ENCODE measurements at places on chromosomes 4 and X.

- DNase-seq, result no peak
Observed at GRCh38 chrX:13899607-13900006, 82.7 kb upstream of the GPM6B start.

DNA sequence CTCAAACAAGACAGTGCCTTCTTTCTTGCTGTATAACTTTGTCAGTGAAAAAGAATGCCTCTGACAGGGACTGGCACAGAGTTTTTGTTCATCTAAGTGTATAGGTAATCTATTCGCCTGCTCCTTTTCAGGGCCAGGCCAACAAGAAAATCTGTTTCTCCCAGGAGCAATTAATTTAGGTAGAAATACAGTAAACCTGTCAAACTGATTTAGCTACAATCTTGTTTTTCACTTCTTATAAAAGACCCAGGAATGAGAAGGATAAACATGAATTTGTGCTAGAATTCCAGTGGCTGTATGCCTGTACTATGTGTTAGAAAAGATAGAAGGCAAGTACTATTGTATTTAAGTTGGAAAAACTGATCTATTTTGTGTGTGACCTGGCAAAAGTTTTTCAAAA, 6.1 kb downstream of the TMA16 start:
- no peak for DNase-seq

GRCh38 chr4:79661196-79661595, 253.2 kb upstream of the GK2 start:
- no peak for DNase-seq

DNA sequence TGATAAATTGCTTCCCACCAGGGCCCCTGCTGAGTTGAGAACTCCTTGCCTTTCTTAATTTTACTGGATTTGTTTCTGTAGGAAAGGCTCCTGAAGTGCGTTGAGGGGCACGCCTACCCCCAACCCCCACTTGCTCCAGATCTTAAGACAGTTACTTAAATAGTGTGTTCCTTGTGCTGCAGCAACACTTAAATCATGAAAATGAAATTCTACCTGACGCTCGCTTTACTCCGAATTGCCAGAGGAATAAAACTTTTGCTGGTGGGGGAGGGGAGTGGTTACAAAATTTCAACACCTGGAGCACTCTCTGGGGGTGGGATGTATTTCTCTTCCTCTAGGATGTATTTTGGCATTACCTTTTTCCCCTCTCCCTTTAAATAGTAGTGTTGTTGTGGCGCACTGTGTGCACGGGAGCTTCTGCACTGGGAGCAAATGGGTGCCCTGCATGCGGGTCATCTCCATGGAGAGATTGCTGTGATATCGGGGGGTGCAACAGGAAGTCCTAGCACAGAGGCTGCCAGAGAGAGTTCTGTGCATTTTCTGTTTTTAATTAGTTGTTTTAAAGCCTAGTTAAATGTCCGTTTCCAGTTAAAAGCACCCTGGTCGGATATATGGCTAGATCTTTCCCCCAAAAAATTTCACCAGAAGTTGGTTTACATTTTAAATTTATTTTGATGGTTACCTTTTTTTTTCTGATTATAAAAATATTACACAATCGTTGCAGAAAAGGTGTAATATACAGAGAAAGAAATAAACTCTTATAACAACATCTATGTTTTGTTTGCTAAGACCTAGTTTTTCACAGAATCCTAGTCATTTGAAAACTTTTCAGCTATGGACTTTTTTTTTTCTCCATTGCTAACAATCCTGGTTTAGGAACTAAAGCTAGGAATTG, 207.7 kb downstream of the SOWAHB start:
- DNase-seq, result no peak

DNA sequence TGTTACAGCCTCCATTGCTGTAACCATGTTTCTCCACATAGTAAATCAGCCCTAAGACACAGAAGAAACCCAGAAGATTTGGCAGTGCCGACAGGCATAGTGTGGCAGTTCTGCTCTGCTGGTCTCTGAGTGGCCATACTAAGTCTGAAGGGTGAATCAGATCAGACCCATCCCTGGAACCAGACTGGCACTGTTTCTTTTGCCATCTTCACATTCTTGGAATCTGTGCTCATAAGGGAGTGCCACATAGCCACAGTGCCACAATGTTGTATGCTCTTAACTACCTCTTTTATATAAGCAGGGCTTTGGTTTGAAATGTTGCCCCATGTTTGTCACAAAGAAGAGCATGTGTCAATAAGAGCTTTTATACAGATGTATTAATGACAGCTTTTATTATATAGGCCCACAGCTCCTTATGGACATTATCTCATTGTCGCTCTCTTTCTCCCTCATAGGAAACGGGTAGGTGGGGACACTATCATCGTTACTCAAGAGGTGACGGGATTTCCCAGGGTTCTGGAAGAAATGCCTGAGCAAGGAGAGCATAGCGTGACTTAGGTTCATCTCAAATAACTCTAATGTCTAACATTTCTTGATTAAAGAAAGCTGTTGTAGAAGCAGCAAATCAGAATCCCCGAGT, 128.2 kb downstream of the CBR4 start:
- DNase-seq, result no peak

DNA sequence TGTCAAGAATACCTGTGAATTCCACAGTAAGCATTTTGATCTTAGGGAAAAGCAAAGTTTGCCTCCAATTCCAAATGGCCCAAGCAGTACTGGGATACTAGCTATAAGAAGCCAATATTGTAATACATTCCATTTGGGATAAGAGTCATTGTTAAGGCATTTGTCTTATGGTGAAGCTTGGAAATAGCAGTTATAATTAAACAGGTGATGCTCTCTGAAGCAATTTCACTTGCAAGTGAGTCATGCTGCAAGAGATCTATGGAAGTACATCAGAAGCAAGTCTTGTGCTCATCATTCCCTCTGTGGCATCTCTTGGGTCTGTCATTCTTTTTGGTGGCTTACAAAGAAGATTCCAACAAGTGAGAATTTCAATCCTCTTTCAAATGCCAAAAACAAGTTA, 386.4 kb upstream of the RPS6KA3 start:
- DNase-seq, result no peak

DNA sequence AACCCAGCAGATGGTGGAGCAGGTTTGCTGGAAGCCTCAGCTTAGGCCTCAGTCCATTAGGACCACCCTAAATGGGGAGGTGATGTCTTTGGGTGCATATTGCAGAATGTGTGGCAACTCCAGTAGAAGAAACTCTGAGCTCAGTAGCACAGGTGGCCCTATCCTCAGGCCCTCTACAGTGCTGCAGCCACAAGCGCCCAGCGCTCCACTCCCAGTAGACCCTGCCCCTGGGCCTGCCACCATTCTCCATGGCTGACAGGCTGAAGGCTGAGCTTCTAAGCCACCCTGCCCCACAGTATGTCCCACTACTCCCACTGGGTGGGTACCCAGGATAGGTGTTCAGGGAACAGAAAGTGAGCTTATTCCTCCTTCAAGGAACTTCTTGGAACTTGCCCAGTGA, 162.8 kb upstream of the MAMLD1 start:
- no peak for DNase-seq

DNA sequence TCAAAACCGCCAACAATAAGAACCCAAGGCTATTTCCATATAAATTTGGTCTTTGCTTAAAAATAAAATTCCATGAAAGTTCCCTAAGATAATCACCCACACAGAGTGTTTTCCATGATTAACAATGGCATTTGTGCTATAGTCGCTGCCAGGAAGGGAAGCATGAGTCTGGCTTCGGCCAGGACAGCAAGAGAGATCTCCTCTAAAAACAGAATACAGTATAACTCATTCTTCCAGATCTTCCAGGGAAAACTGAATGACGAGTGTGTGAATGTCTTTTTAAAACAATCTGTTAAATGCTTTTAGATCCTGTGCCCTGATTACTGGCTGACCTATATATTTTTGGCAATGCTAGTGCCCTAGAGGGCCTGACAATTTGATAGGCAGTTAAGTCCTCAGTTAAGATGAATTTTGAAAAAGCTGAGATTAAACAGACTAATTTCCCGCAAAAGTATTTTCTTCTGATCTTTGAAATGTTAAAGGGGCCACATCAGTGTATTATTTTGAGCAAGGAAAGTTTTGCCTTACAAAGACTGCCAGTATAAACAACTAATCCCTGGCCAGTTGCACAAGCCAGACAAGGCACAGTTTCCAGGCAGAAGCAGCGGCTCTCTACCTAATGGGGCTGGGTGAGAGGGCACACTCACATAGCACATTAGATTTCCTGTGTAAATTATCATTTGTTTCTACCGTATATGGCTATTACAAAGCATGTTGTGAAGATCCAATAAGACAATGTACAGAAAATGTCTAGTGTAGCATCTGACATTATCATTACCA, 127.3 kb downstream of the DCHS2 start:
- no peak for DNase-seq

DNA sequence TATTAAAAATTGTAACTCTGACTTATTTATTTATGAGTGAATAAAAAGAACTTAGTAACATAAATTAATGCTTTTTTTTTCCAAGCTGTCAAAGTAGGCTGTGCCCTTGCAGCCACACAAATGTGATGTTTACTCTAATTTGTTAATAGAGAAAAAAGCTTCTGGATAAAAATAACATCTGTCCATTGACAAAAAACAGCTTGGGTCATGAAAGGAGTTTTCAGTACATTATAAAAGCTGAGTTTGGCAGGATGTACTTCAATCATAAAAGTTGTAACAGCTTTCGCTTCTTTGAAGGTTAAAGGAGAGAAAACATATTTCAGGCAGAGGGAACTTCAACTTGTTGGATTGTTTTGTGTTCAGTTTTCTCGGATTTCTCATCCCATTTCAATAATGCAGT, 105.6 kb downstream of the SLC4A4 start:
- no peak for DNase-seq

GRCh38 chr4:159150396-159150795, 47.5 kb downstream of the RAPGEF2 start:
- no peak for DNase-seq

DNA sequence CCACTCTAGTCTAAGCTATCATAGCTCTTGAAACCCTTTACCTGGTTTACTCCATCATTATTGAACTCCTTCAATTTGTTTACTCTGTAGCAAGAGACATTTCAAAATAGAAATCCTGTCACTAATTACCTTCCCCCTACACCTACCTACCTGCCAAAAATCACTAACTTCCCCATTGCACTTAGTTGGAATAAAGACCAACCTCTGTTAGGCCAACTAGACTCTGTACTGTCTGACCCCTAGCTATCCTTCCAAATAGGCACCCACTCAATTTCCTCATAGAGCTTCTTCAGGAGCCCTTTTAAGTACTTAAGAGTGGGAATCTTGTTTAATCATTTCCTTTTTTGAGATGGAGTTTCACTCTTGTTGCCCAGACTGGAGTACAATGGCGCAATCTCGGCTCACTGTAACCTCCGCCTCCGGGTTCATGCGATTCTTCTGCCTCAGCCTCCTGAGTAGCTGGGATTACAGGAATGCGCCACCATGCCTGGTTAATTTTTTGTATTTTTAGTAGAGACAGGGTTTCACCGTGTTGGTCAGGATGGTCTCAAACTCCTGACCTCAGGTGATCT, 8.9 kb upstream of the CDKL2 start:
- no peak for DNase-seq

DNA sequence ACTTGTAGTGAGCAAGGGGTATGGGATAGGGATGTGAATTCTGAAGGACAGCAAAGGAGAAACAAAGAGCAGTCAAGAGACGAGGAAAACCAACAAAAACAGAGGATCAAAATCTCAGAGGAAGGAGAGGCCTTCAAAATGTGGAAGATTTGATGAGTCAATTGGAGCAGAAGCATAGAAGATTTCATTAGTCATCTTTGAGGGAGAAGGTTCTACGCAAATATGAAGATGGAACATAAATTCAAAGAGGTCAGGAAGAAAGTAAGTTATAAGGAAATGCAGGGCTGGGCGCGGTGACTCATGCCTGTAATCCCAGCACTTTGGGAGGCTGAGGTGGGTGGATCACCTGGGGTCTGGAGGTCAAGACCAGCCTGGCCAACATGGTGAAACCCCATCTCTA, 35.4 kb downstream of the MID2 start:
- no peak for DNase-seq

DNA sequence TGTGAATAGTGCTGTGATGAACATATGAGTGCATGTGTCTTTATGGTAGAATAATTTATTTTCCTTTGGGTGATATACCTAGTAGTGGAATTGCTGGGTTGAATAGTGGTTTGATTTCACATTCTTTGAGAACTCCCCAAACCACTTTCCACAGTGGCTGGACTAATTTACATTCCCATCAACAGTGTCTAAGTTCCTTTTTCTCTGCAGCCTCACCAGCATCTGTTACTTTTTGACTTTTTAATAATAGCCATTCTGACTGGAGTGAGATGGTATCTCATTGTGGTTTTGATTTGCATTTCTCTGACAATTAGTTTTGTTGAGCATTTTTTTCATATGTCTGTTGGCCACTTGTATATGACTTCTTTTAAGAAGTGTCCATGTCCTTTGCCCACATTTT, 29.1 kb downstream of the JADE3 start:
- DNase-seq, result no peak

DNA sequence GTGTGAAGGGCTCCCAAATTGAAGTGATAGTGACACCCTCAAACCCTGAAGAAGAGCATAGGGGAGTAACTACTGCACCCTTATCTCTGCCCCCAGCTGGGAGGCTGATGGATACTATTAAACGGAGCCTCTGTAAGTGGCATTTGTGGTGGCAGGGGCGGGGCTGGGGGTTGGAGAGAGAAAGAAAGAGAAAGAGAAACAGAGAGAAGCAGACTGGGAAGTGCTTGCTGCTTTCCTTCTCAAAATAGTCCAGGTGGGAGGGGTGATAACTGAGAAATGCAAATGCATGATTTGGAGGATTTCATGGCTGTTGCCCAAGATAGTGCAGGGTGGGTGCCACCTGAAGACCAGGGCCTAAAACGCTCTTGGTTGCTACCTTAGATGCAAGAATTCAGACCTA, 253.5 kb upstream of the GATB start:
- DNase-seq, result peak; percentile 16

DNA sequence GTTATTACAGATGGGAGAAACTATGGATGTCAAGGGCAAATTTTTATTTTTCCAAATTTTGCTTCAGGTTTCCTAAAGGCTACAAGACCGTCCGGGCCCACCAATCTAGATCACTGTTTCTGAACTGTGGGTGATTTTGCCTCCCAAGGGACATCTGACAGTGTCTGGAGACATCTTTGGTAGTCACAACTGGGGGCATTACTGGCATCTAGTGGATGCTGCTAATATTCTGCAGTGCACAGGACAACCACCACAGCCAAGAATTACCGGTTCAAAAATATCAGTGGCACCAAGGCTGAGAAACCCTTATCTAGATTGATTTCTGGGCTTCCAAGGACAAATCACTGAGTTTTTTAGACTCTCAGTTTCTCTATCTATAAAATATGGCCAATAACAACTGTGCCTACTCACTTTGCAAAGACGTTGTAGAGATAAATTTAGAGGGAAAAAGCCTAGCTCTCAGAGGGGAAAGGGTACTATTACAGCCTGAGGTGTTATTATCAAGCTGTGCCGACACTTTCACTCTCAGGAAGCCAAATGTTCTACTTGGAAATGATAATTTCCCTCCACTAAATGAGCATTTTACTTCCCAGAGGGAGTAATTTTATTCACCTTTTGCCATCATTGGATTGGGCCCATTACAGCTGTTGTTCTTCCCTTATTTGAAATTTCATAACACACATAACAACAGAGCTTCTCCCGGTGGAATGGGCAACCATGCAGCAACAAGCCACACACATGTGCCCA, 442.1 kb downstream of the CENPC start:
- no peak for DNase-seq

GRCh38 chrX:14899607-14900006, 26.4 kb downstream of the MOSPD2 start:
- DNase-seq, result no peak

Measured in activated CD4-positive, alpha-beta T cell treated with anti-CD3 and anti-CD28 coated beads, Interleukin-2, amount 50 U/mL, for 1 hour (primary cell).